ENCODE measurements at places on chromosomes 6 and 20.

DNA sequence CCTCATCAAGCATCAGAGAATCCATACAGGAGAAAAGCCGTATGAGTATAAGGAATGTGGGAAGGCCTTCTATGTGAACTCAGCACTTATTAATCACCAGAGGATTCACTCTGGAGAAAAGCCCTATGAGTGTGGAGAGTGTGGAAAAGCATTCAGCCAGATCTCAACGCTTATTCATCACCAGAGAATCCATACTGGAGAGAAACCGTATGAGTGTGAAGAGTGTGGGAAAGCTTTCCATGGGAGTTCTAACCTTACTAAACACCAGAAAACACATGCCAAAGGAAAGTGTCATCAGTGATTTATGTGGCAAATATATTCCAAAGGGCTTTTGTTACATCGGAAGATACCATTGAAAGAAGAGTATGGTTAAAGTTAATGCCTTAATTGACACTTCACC lies 25.4 kb downstream of the ZKSCAN8 start:
- DNase-seq, result peak; percentile 57

- no peak for DNase-seq
These were observed 579.7 kb upstream of the ARID1B start for GRCh38 chr6:156197513-156197912.

DNA sequence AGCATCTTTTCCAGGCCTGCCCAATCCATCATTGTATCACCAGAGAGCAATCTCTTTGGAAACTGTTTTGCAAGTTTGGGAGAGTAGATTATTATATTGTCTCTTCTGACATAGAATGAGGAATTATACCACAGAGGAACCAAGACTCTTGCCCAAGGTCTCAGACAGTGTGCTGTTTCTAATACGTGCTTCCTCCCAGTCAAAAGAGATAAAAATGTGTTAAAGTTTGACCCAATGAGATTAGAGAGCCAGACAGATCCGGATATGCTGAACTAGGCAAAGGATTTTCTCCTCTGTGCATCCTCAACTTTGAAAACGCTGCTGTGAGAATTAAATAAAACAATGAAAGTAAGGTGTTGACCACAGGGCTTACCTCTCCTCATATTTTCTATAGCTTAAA lies 18.6 kb upstream of the NT5E start:
- DNase-seq, result no peak

- DNase-seq, result no peak
These were observed 73.2 kb downstream of the JPH2 start for GRCh38 chr20:44113618-44114376.

DNA sequence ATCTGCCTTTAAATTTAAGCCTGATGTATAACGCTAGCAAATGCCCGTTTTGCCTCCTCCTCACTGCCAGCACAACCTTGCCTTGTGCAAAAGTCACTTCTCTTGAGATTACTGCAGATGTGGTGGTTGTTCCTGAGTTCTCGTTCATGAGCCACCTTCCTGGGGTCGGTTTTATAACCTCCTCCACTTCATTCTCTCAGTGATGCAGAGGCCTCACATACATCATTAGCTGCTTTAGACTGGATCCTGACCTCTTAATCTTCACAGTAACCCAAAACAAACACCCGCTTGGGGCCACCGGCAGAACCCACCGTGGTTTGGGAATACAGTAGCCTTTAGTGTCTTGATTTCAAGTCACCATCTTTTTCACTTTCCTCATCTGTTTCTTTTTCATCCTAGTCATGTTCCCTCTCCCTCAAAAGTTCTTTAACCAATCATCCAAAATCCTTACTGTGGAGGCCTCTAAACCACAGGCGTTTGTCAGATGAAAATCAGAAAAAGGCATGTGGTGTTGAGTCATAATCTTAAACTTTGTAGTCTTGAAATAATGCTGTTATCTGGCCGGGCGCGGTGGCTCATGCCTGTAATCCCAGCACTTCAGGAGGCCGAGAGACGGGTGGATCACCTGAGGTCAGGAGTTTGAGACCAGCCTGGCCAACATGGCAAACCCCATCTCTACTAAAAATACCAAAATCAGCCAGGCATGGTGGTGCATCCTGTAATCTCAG lies 430.3 kb upstream of the SOX4 start:
- DNase-seq, result peak; percentile 72

DNA sequence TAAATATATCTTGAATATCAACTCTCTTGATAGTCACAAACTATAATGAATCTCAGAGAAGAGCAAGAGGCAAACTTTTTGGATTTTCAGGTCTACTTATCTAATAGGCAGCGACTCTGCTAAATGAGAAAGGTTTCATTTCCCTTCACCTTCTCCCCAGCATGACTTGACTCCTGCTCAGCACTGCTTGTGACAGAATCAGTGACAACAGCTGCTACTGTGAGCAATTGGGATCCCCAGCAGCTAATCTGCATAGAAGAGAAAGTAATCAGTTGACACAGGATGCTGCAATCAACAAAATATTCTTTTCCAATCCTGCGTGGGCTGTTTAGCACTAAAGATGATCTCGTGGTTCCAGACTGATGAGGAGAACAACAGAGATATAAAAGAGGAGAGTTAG lies 205.5 kb downstream of the MMUT start:
- DNase-seq, result no peak
